Central memory CD4-positive, alpha-beta T cell (primary cell): ENCODE measurements at places on chromosomes 7 and 10.

DNA sequence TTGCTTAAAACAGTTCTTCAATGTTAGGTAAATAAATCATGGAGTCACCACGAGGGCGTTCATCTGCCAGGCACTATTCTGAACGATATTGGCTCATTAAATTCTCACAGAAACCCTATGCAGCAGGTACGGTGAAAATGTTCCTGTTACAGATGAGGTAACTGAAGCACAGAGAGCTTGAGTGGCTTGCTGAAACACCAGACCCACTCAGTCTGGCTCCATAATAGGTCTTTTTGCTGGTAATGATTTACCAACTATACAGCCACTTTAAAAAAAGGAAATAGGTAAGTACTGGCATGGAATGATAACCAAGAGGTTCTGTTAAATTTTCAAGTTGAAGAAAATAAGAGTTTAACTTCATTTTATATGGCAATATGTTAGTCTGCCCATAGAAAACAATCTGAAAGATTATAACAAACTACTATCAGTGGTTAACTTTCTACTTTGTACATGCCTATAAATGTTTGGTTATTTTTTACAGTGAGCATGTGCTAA, 1.3 kb upstream of the TM9SF3 start:
- DNase-seq = no peak

GRCh38 chr7:43771573-43771972, 13.1 kb downstream of the BLVRA start:
- no peak for DNase-seq

GRCh38 chr7:12719981-12720865, 32.8 kb downstream of the ARL4A start:
- no peak for DNase-seq

DNA sequence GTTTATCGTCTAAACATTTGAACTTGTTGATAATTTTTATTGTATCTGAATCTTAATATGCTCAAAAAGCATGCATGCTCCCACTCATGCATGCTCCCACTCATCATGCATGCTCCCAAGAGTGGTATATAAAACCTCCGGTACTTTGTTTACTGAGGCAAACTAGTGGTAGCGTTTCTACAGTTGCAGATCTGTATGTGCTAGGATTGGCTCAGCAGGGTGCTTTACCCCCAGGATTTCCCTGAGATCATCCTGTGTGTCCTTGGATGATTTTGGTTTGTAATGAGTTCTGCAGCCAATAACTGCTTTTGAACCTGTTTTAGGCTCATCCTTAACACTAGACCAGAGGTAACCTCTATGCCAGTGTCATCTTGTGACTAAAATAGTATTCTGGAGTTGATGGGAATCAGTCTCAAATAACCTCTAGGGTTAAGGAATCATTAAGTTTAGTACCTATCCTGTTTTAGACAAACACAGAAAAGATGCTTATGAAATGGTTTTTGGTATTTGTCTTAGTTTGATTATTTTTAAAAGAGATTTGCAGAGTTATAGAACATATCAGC, 40.4 kb downstream of the PHTF2 start:
- no peak for DNase-seq

DNA sequence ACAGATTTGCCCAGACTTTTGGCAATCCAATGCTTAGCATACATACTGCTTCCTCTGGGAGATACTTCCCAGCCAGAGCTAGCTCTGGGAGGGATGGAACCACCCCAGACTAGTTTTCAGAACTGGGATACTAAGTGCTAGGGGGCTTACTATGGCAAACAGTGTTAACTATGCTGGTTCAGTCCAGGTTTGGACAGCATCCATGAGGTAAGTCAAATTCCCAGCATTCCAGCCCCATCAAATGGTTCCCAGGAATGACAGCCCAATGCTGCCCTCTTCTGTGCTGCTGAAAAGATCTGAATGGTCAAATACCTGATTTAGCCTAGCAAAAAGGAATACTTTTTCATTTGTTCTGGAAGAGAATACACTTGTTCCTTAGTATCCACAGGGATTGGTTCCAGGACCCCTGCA, 141.7 kb upstream of the CCDC6 start:
- no peak for DNase-seq

GRCh38 chr10:31390804-31391203, 71.8 kb downstream of the ZEB1 start:
- no peak for DNase-seq

DNA sequence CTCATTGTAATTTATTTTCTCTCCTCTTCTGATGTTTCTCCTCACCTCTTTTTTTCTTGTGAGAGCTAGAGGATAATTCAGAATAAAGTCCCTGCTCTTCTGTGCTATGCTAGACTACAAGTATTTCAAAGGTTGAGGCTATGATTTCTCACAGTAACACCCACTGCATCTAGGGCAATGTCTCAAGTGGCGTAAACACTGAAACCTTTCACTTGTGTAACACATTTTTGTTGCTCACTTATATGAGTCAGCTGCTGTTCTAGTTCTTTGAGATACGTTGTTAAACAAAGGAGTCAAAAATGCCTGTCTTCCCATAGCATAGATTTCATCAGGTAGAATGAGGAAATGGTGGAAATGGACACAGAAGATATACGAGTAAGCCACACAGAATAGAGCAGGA, 305.1 kb upstream of the PITRM1 start:
- no peak for DNase-seq

DNA sequence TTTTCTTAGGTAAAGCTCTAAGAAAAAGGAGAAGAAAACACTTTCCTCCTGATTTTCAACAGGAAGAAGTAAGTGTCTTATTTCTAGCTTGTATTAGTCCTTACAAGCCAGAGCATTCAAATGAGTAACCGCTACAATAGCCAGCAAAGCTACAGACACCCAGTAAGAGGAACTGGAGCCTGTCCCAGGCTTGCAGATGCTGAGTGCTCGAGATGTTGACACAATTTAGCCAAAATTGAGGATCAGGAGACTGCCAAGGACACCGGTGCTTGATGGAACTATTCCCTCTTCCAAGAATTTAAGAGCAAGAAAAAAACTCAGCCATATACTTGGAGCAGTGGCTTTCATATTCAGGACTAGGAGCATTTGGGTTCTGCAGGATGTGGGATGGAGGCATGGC, 149.3 kb upstream of the DPP6 start:
- DNase-seq = no peak
